Gastrocnemius medialis (tissue), 4 donors: ENCODE measurements at places on chromosomes 5 and 9. TPM values are rescaled to one million over a fixed set of nuclear protein-coding genes. Genes with fewer than 3 reads are reported as not detected.

HAVCR1 gene
- total RNA-seq = not detected

GAS1 gene
- total RNA-seq = 25.0 TPM

- DNase-seq = peak; percentile 23
Observed at GRCh38 chr9:91844190-91844589, 105.8 kb downstream of the ROR2 start.

DNA sequence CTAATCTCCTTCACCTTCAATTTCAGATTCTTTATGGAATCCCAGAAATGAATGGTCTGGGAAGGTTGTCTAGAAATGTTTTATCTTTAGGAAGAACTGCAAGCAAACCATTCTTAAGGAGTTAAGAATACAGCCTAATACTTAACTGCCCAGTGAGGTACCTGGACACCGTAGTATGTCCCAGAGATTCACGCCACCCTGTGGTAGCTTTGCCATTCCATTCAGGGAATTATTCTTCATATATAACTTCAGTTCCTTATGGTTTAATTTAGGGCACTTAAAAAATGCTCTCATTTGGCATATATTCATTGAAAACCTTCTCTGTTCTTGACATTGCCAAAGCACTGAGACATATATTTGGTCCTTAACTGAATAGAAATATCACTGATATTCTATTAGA is 49.7 kb downstream of the ACTBL2 start:
- no peak for DNase-seq

- no peak for DNase-seq
Observed at GRCh38 chr9:129879103-129879699, 43.9 kb downstream of the USP20 start.

DNA sequence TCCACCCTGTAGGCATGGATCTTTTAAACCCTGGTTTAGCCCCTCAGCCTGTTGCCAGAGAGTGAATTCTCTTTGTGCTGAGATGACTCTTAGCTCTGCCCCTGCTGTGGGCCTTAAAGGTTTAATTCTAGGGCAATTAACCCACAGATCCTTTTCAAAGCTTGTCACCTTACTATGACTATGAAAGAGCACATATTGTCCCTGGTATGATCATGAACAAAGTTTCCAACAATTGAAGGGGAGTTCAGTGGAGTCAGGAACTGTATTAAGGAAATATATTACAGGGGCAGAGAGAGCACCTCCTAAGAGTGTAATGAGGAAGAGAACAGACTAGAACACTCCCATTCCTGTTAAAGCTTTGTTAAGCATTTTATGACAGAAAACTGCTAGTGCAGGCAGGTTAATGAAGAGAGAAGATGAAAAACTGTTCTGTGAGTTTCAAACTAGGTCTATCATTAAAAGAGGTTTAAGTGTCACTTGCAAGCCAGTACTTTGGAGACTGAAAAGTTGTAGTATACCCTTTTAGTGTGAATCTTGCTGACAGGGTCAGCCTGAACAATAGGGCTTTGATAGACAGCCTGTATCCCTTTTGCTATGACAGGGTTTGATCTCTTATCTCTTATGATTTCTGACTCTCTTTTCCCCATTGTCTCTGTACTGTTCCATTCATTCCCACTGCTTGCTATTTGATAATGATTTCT is 104.2 kb upstream of the ELL2 start:
- DNase-seq = no peak

DNA sequence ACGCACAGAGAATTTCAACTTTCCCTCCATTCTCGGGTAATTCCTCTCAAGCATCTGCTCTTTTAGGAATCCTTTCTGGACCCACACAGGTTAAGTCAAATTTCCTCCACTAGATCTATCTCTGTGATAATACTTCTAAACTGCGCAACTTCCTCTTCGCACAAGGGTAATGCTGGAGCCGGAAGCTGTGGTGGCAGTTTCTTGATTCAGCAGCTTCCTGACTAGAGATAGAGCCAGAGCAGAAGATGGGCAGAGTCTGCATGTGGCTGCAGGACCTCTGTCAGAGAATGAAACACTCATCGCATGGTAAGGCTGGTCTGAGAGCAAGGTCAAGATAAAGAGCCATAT is 11.1 kb upstream of the CDC42SE2 start:
- DNase-seq = peak; percentile 29
